GM12891 (cell line): ENCODE measurements at places on chromosomes 12 and 14.

DNA sequence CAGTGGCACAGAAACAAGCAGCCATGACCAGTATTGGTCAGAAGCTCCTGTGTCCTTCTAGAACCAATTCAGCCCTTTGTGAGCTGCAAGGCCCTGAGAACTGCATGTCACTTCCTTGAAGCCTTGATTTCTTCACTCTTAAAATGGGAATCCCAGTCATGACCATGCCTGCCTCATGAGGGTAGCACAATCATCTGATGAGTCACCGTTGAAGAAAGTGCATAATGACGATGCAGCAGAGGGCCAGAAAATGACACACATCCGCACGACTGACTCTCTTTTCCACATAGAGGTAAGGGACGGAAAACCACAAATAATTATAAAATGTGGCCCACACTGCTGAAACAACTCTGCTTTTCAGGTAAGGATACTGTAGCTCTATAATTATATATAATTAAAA is 777.4 kb downstream of the BCL11B start:
- no peak for DNase-seq

DNA sequence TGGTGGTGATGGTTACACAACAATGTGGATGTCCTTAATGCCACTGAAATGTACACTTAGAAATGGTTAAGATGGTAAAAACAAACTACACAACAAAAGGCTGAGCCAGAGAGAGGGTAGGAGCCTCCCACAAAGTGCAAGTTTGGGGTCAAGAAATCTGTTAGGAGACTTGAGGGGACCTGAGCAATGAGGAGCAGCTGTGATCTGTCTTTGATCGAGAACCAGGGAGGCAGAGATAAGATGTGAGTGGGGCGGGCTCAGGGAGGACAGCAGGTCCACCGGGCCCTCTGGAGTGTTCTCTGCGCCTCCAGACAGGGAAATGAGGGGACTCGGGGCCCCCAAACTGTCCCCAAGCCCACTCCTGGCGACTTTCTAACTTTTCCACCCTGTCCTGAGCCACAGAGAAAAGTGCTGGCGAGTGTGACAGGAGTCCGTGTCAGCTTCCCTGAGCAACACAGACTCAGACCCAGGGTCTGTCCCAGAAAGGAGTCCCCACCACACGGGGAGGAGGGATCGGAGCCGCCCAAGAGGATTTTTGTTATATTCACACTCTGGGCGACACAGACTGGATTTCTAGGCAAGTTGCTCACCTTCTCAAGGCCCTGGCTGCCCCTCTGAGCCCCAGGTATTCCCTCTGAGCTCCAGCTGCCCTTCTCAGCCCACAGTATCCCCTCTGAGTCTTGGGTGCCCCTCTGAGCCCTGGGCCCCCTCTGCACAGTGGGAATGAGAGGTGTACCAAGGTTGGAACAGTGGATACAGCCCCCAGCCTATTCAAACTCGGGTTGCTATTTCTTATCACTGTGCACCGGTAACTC is 11.5 kb upstream of the SCARB1 start:
- no peak for DNase-seq

GRCh38 chr14:55547650-55548315 is 32.2 kb upstream of the KTN1 start:
- no peak for DNase-seq

DNA sequence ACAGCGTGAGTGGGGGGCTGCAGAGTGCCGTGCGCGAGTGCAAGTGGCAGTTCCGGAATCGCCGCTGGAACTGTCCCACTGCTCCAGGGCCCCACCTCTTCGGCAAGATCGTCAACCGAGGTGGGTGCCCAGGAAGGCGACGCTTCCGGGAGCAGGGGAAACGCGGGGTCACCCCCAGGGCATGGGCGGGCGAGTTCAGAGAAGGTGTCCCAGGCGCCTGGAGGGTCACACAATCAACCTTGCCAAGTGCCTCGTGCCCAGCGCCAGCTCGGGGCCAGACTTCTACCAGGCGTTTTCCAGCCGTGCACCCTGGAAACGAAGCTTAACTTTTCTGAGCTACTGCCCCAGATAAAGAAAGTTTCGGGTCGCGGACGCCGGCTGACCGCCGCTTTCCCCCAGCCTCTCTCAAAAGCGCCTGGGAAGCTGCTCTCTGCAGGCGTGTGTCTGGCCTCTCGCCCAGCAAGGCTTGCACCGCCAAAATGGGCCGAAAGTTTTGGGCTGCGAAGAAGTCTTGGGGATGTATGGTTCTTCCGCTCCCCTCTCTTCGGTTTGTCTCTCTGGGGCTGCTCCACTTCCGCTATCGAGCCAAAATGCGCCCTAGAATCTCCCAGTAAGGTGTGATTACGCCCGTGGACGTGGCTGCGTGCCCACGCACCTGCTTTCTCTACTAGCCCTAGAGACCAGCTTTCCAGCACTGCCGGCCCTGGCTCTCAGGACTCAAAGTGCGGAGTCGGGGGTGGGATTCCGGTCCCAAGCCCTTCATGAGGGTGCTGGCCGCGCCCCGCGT is 1.7 kb downstream of the WNT1 start:
- no peak for DNase-seq

DNA sequence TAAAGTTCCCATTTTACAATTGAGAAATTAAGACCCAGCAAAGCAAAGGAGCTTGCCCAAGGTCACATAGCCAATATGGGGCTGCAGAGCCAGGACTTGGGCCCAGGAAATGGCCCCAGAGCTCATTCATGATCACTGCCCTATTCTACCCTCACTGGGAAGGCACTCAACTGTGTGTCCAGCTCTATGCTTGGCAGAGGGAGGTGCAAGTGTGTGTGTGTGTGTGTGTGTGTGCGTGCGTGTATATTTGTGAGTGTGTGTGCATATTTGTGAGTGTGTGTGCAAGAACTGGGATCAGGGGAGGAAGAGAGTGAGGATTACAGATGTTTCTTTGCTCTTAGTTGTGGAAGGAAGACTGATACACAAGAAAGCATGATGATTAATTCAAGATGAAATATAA is 151.2 kb upstream of the CRY1 start:
- DNase-seq, result no peak

GRCh38 chr14:24565766-24566165 is 10.3 kb downstream of the CTSG start:
- no peak for DNase-seq
